ENCODE measurements at places on chromosomes 11 and 22.

- no peak for DNase-seq
Measured at GRCh38 chr22:20094197-20094807, 14.3 kb downstream of the DGCR8 start.

GRCh38 chr22:19429950-19430889 lies 1.3 kb downstream of the HIRA start:
- peak; percentile 25 for DNase-seq

GRCh38 chr11:126165757-126166156 lies 45.7 kb downstream of the RPUSD4 start:
- no peak for DNase-seq

DNA sequence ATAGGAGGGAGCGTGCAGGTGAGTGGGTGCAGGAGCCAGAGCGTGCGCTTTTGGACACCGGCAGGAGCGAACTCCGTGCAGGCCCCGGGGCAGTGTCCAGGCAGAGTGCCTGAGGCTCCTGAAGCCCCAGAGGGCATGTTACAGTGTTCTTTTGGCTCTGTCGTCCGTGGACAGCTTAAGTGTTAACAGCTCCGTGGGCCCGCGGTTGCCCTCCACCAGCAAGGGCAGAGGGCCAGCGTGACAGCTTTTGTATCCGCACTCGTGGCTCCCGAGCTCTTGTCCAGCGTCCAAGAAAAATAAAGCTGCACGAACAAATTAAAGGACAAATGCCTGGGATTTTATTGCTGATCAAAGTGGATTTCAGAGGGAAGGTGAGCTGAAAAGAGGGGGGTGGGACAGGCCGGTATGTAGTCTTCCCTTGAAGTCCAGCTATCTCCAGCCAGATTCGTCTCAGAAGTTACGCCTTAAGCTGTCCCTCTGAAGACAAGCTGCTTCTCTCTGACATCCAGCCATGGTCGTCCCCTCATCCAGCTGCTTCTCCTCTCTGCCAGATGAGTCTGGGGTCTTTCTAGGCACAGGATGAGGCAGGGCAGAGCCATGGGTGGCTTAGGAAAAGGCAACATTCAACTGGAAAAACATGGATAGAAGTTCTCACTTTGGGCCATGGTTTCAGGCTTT lies 968 bp upstream of the TMEM109 start:
- no peak for DNase-seq

DNA sequence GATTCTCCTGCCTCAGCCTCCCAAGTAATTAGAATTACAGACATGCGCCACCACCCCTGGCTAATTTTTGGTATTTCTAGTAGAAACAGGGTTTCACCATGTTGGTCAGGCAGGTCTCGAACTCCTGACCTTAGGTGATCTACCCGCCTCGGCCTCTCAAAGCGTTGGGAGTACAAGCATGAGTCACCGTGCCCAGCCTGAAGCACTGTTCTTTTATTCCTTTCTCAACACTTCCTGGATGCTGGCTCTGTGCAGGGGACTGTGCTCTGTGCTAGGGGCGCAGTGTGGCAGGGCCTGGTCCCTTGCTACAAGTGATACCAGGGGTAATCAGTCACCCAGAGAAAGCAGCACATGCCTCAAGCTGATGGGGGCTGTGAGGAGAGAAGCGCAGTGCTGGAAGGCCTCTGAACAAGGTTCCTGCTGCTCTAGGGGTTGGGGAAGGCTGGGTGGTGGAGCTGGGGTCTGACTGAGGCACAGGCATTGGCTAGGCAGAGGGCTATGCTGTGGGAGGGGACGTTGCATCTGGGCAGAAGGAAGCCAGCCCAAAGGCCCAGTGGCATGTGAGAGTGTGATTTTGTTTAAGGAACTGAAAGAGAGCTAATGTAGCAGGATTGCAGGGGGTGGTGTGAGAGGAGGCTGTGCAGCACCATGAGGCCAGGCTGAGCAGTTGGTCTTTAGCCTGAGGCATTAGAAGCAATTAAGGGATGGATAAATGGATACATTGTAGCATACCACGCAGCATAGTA lies 42.5 kb downstream of the CABIN1 start:
- DNase-seq = no peak

DNA sequence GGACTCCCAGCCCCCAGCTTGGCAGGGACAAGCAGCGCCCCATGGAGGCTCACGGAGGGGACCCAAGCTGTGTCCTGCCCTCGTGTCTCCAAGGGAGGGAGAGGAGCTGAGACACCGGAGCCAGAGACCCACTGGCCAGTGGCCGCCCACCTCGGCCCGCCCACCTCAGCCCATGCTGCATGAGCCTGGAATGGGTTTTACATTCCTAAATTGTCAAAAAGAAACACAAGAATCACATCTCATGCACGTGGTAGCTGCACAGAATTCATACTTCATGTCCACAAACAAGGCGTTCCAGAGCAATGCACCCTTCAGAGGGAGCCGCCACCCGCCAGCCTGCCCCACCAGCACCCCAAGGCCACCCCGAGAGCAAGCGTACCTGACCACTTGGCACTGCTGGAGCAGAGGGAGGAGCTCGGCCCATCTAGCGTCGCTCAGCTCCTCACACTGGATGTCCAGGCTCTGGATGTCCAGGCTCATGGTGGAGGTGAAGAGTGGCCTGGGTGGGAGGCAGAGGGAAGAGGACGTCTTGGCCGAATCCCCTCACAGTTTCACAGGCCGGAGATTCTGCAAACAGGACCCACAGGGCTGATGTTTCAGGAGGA lies 5.3 kb downstream of the RNH1 start:
- DNase-seq = no peak

- no peak for DNase-seq
Measured at GRCh38 chr22:35537232-35537631, 3.4 kb upstream of the RASD2 start.

DNA sequence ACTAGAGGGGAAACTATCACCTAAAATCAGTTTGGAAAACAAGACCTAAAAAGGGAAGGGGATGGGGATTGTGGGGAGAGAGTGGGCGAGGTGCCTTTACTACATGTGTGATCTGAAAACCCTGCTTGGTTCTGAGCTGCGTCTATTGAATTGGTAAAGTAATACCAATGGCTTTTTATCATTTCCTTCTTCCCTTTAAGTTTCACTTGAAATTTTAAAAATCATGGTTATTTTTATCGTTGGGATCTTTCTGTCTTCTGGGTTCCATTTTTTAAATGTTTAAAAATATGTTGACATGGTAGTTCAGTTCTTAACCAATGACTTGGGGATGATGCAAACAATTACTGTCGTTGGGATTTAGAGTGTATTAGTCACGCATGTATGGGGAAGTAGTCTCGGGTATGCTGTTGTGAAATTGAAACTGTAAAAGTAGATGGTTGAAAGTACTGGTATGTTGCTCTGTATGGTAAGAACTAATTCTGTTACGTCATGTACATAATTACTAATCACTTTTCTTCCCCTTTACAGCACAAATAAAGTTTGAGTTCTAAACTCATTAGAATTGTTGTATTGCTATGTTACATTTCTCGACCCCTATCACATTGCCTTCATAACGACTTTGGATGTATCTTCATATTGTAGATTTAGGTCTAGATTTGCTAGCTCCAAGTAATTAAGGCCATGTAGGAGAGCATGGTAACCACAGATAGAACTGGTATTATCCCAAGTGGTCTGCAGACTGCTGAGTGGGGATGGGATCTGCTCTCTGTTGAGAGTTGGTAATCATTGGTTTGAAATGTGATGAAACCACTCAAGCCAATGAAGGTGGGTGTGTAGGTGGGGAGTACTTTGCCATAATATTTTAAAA lies 3.6 kb downstream of the NEAT1 start:
- no peak for DNase-seq

DNA sequence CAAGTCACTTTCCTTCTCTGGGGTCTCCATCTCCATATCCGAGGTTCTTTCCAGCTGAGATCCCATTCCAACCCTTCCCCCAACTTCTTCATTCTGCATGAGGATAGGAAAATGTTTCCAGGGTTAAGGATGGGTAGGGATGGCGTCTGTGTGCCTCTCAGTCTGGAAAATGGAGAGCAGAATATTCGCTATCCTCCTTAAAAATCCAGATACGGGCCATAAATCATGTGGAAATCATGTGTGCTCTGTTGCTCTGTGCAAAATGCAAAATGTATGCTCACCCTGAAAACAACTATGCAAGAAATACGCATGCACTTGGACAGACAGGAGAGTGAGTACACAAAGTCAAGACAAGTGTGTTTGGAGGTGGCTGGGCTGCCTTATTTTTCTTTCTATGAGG lies 3.2 kb downstream of the CREB3L1 start:
- no peak for DNase-seq

GRCh38 chr11:111788464-111788863 lies 22.3 kb upstream of the PPP2R1B start:
- DNase-seq = no peak

DNA sequence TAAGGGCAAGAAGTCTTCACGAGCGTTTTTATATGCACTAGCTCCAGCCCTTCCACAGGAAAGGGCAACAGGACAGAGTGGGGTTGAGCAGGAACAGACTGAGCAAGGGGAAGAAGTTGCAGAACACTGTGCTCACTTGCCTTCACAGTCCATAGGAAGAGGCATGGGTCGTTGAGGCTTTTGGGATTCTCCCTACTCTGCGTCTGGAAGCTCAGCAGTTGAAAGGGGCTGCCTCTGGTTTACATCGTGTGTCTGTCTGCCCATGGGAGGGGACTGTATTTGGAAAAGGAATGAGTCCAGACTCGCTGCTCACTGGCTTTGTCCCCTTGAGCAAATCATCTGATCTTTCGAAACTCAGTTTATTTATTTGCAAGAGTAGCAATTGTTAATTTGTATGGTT lies 1.1 kb upstream of the PDGFD start:
- DNase-seq = no peak

- no peak for DNase-seq
Measured at GRCh38 chr22:31647523-31648320, 14.3 kb downstream of the PISD start.

- DNase-seq = no peak
Measured at GRCh38 chr11:27616711-27617110, 83.5 kb downstream of the BDNF start.

DNA sequence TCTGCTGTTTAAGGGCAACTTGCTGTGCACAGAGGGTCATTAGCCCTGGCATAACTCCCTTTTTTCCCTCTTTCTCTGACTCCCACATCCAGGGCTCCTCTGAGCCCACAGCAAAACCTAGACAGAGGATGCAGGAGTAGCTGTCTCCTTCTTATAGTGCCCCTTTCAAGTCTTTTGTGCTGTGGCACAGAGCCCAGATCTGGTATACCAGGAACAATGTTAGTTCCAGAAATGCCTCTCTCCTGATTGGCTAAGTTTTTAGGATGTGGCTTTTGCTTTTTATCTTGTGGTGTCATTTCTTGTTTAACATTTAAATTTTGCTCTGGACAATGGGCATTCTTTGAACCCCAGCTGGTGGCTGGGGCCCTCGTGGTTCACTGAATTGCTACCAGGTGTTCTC lies 25.6 kb upstream of the RRM1 start:
- DNase-seq = no peak

DNA sequence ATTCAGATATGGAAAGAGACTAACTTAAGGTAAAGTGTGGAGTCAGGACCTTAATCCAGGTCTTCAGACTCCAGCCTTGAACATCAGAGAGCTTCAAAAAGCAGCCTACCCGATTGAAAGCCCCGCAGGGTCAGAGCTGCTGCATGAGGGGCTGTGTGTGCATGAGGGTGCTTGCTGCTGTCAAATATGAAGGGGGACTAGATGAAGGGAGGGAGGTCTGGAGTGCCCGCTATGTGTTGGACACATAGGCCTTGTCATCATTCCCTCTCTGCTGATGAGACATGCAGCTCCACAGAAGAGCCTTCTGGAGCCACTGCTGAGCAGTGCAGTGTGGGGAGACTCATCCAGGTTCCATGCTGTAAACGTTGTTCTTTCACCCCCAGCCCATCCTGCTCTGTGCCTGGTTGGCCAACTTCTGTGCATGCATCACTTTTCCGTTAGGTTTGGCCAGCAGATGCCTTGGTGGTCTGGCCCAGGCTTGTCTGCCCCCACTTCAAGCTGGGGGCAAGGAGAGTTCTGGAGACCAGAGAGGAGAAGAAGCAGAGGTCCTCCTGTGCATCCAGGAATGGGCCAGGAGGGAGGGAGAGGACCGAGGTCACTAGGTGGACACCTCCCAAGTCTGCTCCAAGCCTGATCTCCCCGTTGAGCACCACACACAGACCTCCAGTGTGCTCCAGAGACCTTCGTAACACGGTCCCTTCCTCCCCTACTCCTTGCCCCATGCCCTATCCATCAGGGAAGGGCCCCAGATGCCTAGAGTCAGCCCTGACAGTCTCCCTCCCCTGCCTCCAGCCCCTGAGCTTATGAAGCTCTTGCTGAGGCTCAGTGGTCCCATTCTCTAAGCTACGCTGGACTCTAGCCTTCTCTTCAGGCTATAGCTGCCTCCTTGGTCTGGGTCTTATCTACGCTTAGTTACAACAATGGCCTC lies 32.0 kb downstream of the LRRC32 start:
- no peak for DNase-seq

GRCh38 chr22:24207264-24208011 lies 26.2 kb downstream of the SUSD2 start:
- DNase-seq = no peak

GRCh38 chr11:71145988-71146824 lies 106.2 kb downstream of the SHANK2 start:
- no peak for DNase-seq

DNA sequence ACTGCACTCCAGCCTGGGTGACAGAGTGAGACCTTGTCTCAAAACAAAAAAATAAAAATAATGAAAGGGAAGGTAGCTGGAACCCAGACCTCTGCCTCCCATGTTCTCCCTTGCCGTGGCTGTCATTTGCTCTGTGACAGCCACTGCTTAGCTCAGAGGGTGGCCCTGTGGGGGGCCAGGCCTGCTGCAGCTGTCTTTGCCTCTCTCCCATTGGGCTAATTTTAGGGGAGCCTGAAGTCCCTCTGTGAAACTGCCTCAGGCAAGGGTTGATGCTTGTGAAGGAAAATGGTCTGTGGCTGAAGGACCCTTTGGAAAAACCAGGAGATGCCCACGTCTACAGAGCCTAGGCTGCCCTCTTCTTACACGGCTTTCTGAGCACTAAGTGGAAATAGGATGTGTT lies 42.9 kb downstream of the C11orf91 start:
- no peak for DNase-seq

GRCh38 chr11:113023228-113023627 lies 62.0 kb downstream of the NCAM1 start:
- no peak for DNase-seq

DNA sequence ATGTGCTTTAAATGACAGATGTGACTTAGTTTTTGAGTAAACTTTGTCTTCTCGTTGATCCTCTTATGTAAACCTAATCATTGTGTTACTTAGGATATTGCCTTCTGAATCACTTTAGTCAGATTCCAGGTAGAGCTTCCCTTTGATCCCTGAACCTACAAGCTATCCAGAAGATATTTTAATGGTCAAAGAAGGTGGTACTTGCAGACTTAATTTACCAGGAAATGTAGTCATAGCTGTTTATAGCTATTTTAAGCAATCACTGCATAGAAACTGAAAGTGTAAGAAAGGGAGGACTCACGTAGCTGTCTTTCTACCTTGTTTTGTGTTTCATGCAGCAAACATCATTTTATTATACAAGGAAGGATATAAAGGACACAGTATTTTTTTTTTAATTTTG lies 189.5 kb downstream of the DDX10 start:
- no peak for DNase-seq

GRCh38 chr11:65150509-65151299 lies 16.4 kb upstream of the SYVN1 start:
- DNase-seq = peak; percentile 87

- no peak for DNase-seq
Measured at GRCh38 chr11:61049859-61050258, 52.4 kb upstream of the CD5 start.

Measured in H54 (cell line).